Mucosa of gallbladder (tissue), 1 donor: ENCODE measurements at places on chromosomes 13 and 19. TPM values are rescaled to one million over a fixed set of nuclear protein-coding genes. Genes with fewer than 3 reads are reported as not detected.
A peak's percentile ranks its signal among the peaks of the same experiment; 100 is the strongest.

GRCh38 chr19:38733241-38733492, 11.1 kb downstream of the CAPN12 start:
- DNase-seq, result no peak

DNA sequence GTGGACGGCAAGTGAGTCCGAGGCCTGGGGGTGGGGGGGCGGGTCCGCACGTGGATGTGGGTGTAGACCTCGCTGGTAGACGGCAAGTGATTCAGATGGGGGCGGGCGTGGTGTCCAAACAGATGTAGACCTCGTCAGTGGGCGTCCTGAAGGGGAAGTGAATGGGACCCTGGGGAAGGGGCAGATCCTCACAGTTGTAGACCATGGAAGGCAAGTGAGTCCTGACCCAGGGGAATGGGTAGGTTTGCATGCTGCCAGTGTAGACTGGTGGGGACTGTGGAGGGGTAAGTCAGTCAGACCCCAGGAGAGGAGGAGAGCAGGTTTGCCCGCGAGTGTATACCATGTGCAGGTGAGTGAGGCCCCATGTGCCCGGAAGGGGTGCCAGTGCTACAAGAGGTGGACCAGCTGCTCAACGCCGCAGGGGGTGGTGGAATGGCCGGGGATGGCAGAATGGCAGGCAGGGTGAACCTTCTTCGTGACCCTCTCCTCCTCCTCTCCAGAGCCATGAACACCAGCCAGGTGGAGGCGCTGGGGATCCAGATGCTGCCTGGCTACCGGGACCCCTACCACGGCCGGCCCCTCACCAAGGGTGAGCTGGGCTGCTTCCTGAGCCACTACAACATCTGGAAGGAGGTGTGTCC, 22.1 kb downstream of the COLGALT1 start:
- no peak for DNase-seq

DNA sequence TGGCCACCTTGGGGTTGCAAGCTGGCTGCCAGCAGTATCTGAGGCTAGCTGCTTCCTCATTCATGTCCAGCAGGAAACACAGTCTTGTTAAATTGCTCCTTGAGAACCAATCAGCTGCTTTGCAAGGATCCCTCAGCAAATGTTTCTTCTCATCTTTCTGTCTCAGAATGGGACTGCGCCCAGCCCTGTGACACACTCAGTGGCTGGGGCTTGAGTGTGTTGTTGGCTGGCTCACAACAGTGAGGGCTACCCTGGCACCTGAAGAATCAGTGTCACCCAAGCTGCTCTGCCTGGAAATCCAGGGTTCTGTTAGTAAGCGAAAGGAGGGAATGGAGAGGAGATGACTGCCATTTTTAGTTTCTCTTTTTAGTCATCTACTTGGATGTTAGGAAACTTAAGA, 317.2 kb downstream of the DCT start:
- peak; percentile 13 for DNase-seq

SMIM44 gene
- total RNA-seq, result 3.7 TPM

KCNN1 gene
- 1.6 TPM for total RNA-seq

DHDH gene
- 1.9 TPM for total RNA-seq
